ENCODE measurements at places on chromosomes 7 and 10.
A peak's percentile ranks its signal among the peaks of the same experiment; 100 is the strongest.

GRCh38 chr10:93160829-93161228, 87.1 kb downstream of the CYP26A1 start:
- no peak for DNase-seq

DNA sequence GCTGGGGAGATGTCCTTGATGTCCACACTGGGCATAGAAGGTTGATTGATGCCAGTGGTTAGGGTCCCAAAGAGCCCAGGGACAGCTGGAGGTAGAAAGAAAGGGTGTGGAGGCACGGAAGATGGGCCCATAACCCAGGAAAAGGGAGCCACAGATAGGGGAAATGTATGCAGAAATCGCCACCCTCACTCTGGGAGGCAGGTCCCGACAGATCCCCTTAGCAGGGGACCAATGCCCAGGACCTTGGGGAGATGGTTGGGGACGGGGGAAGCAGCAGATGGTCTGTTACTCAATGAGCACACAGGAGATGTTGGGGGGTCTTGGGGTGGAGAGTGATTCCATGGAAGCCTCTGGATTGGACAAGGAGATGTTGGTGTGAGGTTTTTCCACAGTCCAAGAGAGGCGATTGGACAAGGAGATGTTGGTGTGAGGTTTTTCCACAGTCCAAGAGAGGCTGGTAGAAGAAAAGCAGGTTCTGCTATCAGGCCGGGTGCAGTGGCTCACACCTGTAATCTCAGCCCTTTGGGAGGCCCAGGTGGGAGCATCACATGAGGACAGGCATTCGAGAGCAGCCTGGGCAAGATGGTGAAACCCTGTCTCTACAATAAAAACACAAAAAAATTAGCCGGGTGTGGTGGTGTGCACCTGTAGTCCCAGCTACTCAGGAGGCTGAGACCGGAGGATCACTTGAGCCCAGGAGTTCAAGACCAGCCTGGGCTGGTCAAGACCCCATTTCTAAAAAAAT, 7.0 kb upstream of the PPP1R35 start:
- DNase-seq: no peak

GRCh38 chr7:44625526-44626471, 19.4 kb downstream of the OGDH start:
- no peak for DNase-seq

GRCh38 chr10:118698421-118698820, 56.3 kb downstream of the CACUL1 start:
- DNase-seq: peak; percentile 57

DNA sequence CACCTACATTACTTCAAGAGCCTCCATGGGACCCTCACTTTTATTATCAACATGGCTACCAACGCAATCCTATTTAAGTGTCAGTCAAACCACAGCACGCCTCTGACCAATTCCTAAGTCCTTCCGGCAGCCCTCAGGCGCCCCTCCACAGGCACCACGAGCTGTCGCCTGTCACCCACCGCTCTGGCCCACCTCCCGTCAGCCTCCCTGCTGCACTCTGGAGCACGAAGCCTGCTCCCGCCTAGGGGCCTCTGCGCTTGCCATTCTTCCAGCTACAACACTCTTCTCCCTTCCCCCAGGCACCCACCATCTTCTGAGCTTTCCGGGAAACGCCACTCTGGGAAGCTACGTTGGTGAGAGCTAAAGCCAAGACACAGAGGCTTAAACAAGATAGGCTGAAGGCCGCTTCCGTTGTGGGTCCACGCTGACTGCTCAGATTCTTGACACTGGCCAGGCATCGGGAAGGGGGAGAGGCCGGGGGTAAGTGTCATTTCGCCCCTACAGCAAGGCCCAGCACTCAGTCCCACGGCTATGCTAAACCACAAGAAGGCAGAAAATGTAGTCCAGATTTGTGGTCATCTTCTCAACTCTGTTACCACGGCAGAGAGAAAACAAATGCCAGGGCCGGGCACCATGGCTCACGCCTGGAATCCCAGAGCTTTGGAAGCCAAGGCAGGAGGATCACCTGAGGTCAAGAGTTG, 56.7 kb downstream of the GNA12 start:
- DNase-seq: no peak

DNA sequence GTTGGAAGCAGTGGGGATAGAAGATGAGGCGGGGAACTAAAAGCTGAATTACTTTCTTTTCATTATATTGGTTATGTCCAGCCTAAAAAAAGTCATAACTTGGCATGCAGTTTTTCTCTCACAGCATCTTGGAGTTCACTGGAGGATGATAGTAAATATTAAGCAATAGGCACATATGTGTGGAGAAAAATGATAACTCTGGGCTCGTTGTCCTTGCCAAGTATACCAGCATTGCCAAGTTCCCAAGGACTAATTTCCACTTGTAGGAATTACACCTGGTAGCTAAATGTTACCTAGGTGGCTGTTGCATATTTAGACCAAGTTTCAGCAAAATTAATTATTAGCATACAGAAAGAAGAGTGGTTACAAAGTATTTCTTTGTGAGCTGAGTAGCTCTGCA, 1007.6 kb downstream of the ANKRD7 start:
- no peak for DNase-seq

DNA sequence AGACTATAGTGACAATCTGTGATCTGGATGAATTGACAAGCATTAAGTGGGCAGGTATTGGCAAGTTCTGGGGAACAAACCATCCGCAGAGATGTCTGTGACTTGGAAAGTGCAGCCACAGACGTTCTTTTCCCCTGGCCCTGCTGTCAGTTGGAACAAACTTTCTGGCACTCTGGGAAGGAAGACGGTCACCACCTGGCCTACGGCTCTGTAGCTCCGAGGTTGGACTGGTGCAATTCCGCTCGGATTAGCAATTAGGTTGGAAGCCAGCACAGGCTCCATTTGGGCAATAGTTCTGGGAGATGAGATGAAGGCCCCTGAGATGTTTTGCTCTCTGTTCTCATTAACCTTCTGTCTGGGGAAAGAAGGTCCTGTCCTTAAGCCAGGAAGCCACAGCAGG, 437.5 kb downstream of the CALN1 start:
- DNase-seq: no peak

DNA sequence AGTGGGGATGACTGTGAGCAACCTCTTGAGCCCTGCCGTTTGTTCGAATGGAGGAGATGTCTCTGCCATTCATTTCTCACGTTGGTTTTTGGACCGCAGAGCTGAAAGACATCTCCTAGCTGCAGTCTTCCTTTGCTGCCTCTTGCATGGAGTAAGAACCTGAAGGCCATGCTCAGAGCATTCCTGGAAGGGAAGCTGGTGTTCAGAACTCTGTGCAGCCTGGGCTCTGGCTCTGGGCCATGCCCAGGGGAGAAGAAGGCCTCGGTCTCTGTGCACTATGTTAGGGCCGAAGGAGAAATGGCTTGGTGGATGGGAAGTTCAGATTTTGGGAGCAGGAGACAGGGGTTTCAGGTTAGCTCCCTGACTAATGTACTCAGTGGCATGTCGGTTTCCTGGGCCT, 22.9 kb downstream of the SFTPD start:
- no peak for DNase-seq

DNA sequence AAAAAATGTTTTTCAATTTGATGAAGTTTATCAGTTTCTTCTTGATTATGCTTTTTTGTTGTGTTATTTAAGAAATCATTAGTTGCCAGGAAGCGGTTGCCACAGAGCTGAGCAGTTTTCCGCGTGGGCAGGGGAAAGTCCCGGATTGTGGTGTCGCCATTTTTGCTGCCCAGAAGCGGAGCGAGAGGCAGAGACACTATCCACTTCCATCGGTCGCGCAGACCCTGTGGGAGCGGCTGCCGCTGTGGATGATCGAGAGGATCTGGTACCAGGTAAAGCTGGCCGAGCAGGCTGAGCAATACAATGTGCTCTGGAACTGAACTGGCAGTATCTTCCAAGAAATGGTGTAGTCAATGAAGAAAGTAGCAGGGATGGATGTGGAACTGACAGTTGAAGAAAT, 119.8 kb downstream of the ZNF736 start:
- no peak for DNase-seq

DNA sequence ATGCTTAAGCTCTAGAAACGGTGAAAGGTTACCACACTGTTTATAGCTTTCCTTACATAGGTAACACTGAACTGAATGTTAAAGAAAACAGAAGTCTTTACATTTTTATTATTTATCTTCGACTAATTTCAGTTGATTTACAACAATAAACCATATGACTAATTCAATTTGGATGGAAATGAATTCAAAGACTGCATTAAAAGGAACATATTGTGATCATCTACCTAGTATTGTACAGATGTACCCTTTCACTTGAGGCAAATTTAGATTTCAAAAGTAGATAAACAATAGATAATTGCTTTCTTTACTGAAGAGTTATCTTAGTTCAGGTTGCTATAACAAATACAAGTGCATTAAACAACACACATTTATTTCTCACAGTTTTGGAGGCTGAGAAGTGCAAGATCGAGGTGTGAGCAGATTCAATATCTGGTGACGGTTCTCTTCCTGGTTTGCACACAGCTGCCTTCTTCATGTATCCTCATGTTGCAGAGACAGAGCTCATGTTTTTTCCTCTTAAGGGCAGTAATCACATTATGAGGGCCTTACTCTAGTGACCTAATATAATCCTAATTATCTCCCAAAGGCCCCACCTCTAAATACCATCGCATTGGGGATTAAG, 15.0 kb upstream of the ARMC3 start:
- no peak for DNase-seq

- no peak for DNase-seq
These were observed 324.8 kb upstream of the GLI3 start for GRCh38 chr7:42561797-42562196.

GRCh38 chr7:80871228-80871627, 47.6 kb downstream of the SEMA3C start:
- DNase-seq: no peak

DNA sequence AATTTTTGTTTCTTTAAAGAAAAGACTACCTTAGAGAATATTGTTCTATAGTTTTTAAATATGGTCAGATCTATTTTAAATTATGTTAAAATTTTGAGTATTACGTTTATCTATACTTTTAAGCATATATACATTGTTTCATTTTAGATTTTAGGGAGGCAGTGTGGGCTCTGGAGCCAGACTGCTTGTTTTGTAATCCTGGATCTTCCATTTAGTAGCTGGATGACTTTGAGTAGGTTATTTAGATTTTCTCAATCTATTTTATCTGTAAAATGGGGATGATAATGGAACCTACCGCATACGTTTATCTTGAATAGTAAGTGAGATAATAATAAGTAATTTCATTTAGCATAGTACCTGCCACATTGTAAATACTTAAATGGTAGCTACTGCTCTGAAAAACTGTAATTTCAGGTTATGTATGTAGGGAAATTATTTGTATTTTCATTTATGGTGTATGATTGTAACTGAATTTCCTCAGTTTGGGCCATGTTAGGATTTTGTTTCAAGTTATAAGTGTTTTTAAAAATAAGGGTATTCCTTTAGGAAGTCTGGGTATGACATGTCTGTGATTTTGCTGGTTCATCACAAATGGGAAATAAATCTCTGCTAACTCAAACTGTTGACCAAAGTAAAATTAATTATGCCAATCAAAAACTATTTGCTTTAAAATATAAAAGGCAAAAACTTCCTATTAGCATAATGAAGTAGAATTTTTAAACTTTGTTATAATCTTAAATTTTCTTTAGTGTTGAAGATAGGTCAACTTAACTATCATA, 6.5 kb downstream of the PTEN start:
- DNase-seq: no peak

DNA sequence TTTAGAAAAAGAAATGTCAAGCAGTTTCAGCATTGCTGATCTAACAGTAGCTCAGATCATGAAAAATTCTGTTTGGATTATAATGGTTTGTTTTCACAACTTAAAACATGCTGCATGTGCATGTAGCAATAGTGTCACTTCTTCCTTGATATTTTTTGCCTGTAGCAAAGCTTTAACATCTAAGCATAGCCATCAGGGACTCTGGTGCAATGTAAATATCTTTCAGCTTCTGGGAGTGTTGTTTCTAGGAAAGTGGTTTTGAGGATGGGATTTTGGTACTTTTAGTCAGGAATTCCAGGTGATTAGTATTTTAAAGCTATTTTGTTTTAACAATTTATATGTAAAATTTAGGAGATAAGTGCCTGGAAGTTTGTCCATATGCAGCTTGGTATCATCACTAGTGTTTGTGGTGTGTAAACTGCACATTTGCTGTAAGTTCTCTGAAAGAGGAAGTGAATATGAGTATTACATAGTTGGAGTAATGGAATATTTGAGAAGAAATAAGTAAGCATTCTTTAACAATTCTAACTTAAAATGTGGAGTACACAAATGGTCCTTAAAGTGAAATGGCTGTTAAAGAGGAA, 1.9 kb downstream of the RSBN1L start:
- DNase-seq: no peak

- no peak for DNase-seq
These were observed 15.8 kb upstream of the SLK start for GRCh38 chr10:103951183-103951582.
